ENCODE measurements at places on chromosomes 7 and 10.

DNA sequence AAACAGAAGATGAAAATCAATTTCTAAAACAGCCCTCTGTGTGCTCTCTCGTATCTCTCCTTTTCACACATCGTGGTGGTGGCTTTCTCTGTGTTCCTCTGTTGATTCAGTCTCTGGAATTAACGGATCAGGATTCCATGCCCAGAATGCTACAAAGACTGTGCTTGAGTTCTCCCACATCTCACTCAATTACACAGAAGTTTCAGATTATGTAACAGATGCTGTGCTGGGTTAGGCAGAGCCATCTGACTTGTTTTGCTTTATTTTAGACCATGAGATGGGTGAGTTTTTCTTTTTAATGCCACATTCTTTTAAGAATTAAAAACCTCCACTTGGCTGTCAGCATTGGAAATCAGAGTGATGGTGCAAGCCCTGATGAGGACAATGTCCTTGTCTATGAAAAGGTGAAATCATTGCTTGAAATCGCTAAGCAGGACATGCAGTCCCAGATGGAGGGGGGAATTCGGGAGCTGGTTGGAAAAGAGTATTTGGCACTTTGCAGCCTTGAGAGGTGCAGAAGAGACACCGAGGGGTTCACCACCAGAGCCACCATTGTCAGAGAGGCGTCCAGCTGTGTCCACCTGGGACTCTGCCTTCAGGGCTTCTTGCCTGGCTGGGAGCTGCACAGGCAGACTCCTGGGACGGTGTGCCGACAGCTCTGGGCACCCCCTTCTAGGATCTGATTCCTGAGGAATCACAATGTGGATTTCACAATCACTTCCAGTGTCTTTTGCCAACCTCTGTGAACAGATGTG, 80.4 kb downstream of the EGFR start:
- no peak for DNase-seq

- DNase-seq: no peak
Observed at GRCh38 chr7:92043637-92044036, 90.6 kb downstream of the CYP51A1 start.

DNA sequence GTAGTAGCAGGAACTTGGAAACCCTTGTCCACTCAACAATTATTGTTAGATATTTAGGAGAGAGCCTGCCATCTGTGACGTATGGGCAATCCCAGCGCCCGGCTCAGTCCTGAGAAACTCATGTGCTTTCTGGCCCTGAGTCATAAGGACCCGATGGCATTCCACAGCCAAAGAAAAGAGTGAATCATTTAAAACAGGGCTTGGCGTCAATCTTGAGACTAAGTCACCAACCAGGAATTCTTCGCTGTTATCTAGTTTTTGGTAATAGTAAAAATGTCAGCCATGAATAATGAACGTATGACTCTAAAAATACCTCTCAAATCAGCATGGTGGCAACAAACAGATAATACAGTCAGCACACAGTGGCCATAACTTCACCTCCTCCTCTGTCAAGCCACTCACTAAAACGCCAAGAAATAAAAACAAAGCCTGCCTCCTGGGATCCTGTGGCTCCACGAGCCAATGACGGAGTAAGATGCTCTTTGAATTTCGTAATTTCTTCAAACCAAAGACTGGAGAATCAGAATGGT, 140.8 kb downstream of the ADAM12 start:
- DNase-seq: peak; percentile 99

GRCh38 chr10:96378741-96379140, 19.9 kb upstream of the OPALIN start:
- no peak for DNase-seq

DNA sequence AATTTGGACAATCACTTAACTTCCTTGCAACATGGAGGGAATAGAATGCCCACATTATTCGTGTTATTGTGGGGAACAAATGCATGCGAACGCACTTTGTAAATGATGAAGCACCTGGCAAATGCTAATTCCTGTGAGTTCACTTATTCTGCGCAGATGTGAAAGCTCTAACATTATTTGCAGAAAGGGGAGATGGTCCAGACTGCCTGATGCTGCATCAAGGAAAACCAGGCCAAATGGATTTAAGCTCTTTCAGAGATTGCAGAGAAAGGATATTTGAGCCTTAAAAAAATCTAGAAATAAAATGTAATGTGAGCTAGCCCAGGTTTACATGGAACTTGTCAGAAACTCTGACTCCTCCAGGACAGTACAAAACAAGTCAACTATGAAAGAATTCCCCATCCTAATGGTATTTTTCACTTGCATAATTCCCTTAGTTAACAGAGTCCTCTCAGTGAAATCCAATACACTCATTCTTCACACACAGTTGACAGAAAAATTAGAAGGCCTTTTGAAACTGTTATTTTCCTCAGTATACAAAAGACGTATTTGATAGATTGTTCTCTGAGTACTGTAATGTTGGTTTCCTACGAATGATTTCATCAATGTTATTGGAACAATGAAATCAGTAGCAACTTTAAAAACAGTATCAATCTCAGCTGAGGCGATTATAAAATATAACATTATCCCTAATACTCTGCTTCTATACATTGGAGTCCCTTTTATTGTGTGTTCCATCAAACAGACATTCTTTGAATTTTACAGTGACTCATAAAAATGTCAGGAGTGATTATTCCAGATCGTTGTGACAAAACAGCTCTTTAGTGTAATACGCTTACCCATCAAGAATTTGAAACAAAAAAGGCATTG, 136.3 kb upstream of the ANK3 start:
- DNase-seq: no peak

GRCh38 chr7:50621206-50621605, 56.0 kb upstream of the DDC start:
- DNase-seq: no peak

Data from mesenchymal stem cell (in vitro differentiated cells and primary cell).